ENCODE measurements at places on chromosomes 4 and X.

GRCh38 chr4:1576961-1577821, 106.9 kb downstream of the FAM53A start:
- DNase-seq, result no peak

- DNase-seq, result no peak
Measured at GRCh38 chr4:23388699-23389395, 501.0 kb downstream of the PPARGC1A start.

GRCh38 chr4:105998171-105999063, 103.1 kb downstream of the NPNT start:
- no peak for DNase-seq

GRCh38 chr4:40331101-40331745, 3.9 kb upstream of the CHRNA9 start:
- no peak for DNase-seq

DNA sequence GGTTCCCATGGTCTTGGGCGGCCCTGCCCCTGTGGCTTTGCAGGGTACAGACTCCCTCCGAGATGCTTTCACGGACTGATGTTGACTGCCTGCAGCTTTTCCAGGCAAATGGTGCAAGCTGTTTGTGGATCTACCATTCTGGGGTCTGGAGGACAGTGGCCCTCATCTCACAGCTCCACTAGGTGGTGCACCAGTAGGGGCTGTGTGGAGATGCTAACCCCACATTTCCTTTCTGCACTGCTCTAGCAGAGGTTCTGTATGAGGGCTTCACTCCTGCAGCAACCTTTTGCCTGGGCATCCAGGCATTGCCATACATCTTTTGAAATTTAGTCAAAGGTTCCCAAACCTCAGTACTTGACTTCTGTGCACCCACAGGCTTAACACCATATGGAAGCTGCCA, 176.1 kb downstream of the DCAF12L1 start:
- DNase-seq, result no peak

DNA sequence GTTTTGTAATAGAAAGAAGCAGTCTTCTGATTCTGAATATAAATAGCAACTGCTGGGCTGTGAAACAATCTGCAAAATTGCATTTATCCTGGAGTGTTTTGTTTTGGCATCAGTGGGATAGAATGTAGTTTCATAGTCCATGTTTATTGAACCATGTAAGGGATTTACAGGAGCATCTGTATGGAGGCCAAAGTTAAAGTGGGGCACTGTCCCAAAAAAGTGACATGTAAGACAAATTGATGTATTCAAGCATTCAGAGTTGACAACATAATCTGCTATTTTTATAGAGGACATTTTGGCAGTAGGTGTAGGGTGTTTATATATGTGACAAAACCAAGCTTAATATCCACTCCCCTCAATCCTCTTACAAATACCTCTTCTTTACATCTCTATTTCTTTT, 200.5 kb upstream of the ANK2 start:
- DNase-seq, result no peak

DNA sequence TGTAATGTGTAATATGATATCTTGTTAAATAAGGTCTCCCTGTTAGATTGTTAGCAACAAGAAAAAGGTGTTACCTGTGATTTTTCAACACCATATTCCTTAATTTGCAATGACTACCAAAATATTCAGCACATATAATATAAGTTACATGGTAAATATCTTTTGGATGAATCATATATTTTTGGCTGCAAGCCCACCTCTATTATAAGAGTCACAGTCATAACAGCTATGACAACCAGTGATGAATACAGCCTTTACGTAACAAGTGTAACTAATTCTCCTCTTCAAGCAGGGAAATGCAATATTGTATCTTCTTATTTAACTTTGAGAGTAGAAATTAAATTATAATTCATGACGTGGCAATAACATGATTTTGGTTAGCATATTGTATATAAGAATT, 187.0 kb downstream of the NLGN4X start:
- DNase-seq, result no peak

DNA sequence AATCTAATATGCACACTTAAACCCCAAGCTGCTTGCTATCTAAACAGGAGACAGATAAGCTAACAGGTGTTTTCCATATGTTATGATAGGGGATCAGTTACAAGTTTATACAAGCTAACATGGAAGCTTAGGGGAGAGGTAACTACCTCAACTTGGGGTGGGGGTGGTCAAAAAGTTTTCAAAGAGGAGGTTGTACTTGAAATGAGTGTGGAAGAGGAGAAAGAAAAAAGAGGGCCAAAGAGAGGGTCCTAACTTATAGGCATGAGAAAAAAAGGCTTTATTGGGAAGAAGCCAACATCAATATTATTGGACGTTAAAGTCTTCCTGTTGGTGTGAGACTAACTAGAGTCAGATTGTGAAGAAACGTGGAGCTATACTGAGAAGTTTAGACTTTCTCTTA, 205.9 kb downstream of the NDST4 start:
- DNase-seq, result no peak

- DNase-seq, result no peak
Measured at GRCh38 chr4:113584407-113585150, 177.0 kb downstream of the CAMK2D start.

- DNase-seq, result peak; percentile 27
Measured at GRCh38 chr4:37928426-37929416, 31.5 kb upstream of the PTTG2 start.

GRCh38 chr4:140719686-140720085, 36.5 kb downstream of the TBC1D9 start:
- DNase-seq, result no peak

All from right lung (tissue), 10 donors.